ENCODE measurements at places on chromosomes 2 and 18.

- no peak for DNase-seq
These were observed 238.0 kb downstream of the UBE2E3 start for GRCh38 chr2:181218401-181218821.

DNA sequence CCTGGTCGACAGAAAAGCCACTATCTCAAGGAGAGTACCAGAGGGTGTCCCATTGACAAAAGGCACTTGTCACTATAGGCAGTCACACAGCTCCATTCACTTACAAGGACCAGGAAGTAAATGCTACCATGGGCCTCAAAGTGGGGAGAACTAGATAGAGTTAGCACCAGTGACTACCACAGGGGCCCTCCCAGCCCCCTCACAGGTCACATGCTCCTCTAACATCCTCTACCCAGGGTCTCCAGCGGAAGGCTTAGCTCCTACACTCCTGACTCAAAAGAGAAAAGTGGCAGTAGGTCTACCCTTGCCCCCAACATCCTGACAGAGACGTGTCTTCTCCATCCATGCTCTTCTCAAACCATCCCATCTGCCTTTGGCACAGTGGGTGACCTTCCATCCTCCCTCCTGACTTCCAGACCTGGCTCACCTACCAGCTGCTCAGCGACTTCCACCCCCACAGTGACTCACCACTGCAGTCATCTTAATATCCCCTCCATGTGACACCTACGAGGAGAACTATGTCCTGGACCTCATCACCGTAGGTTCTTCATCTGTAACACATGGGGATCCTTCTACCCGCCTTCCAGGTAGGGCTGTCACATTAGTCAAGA lies 5.6 kb upstream of the DNMT3A start:
- DNase-seq = peak; percentile 40

DNA sequence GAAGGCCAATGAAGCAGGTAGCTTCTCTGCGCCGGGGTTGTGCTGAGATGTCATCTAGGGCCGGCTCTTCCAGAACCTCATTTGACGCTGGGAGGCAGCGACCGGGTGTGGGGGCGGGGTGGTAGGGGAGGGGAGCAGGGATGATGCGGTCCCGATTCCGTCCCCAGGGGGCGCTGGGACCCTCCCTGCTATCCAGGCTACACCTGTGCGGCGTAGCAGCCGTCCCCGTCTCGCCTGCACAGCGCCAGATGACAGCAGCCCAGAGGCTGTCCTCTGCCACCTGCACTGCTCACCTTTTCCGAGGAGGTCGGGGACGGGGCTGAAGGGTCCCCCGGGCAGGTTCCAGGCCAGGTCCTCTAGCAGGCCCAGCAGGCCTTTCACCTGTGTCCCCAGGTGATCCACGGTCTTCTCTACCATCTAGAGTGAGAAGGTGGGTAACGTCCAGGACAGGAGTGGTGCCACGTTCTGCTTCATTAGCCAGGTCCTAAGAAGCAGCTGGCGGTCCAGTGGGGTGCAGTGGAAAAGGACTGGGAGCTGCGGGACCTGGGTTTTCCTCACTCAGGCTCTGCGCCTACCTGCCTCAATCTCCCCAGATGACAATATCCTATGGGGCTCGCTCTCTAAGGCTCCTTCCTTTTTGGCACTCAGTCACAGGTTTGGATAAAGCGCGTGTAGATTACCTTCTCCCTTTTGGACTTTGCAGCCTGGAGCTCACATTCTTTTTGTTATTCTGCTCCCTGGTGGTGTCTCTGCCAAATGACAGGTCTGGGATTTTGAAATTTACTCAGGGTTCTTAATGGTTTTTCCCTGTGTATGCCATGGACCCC lies 56.0 kb upstream of the RAB6C start:
- no peak for DNase-seq

DNA sequence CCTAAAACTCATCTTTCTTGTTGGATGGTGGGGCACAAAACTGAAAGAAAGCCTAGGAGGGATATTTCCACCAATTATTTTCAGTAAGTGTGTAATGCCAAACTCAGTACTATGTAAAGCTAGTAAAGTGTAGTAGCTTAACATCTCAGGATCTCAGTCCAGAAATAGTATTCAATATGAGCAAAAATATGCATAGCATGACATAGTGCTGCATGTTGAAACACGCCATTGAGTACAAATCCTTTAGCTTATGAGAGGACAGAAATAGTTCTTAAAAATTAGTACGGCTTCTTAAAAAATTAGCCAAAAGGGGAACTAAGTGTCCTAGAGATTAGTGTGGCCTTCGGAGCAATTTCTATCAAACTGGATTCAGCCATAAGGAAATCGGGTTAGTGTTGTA lies 21.7 kb upstream of the ATL2 start:
- no peak for DNase-seq

DNA sequence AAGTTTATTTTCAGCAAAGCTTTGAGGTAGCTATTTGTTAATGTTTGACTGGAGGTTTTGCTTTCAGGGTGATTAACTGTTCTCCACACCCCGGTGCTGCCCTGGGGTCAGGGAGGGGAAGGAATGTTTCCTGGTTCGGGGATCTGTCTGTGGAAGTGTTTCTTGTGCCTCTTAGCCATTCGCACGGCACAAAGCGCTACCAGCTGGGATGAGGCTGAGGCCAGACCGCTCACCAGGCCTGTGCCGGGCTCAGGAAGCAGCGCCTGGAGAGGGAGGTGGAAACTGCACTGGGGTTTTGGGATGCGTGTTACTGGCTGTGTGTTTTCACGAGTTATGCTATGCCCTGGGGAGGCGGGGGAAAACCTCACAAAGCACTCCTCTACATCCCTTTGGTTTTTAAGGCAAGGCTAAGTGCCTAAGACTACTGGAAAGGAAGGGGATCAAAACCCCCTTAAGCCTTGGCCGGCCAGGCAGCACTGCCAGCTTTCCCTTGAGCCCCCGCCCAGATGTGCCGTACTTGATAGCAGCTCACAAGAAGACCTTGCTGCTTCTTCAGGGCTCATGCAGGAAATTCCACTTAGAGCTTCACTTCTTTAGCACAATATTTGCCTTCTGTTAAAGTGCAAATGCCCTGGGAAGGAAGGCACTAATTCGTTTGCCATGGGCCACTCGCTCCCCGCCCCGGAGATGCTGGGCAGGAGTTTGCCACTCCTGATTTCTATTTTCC lies 65.7 kb upstream of the CNGA3 start:
- DNase-seq = no peak

GRCh38 chr2:42841344-42841743 lies 49.0 kb upstream of the HAAO start:
- DNase-seq = no peak

GRCh38 chr2:64749446-64749845 lies 95.7 kb upstream of the SERTAD2 start:
- DNase-seq = no peak

- DNase-seq = no peak
These were observed 182.8 kb upstream of the SESTD1 start for GRCh38 chr2:179447421-179447820.
